ENCODE measurements at places on chromosomes 4 and X. TPM values are rescaled to one million over a fixed set of nuclear protein-coding genes. Genes with fewer than 3 reads are reported as not detected.

The FAM53A gene
- 10.9 TPM for total RNA-seq

The GPR34 gene
- total RNA-seq = not detected

The ITM2A gene
- total RNA-seq = not detected

The TCEANC gene
- total RNA-seq = 2.2 TPM

The FAM90A26 gene
- total RNA-seq = not detected

The SMS gene
- 384 TPM for total RNA-seq

The ATOH1 gene
- not detected for total RNA-seq

The PAGE5 gene
- 326 TPM for total RNA-seq

The PDZD4 gene
- 5.7 TPM for total RNA-seq

The CCNA2 gene
- 124 TPM for total RNA-seq

The AMTN gene
- total RNA-seq = 98.3 TPM

The PRDM5 gene
- total RNA-seq = 4.3 TPM

The ARHGEF38 gene
- total RNA-seq = not detected

The ARAP2 gene
- 24.1 TPM for total RNA-seq

Measured in Daoy (cell line).